ENCODE measurements at places on chromosomes 1 and 21.

DNA sequence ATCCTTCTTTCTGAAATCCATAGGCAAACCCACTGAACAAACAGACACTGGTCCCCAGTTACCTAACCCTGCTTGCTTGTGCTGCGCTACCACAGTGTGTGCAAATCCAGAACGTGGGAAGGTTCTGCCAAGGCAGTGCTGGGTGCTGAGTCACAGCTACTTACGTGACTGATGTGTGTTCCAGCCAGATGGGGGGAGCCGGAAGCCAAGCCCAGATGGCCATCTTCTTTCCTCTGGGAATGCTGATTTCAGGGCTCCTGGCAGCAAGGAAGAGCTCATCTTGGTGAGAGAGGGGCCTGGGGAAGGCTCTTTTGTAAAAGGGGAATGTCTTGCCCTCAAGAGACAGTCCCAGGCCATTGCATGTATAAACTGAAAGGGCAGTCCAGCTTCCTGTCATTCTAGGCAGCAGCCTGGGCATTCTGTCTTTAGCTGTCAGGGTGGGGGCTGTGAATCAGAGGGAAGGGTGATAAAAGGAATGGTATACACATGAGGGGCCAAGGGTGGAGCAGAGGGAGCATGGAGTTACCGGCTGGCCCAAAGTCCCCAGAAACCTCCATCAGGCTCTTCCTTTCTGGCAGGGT is 54.1 kb downstream of the CD46 start:
- DNase-seq = no peak

DNA sequence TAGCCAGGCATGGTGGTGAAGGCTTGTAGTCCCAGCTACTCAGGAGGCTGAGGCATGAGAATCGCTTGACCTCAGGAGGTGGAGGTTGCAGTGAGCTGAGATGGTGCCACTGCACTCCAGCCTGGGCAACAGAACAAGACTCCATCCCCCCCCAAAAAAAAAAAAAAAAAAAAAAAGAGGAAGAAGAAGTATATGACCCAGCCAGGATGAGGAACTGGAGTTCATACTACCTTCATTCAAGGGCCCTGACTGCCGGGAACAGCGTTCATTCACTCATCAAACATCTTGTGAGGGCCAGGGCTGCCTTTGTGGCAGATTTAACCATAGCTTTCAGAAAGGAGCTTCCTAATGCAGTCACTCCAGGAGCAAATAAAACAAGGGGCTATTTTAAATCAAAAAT is 127.6 kb downstream of the MRPS6 start:
- DNase-seq = no peak

GRCh38 chr1:180281490-180281889 is 51.4 kb downstream of the LHX4 start:
- no peak for DNase-seq

DNA sequence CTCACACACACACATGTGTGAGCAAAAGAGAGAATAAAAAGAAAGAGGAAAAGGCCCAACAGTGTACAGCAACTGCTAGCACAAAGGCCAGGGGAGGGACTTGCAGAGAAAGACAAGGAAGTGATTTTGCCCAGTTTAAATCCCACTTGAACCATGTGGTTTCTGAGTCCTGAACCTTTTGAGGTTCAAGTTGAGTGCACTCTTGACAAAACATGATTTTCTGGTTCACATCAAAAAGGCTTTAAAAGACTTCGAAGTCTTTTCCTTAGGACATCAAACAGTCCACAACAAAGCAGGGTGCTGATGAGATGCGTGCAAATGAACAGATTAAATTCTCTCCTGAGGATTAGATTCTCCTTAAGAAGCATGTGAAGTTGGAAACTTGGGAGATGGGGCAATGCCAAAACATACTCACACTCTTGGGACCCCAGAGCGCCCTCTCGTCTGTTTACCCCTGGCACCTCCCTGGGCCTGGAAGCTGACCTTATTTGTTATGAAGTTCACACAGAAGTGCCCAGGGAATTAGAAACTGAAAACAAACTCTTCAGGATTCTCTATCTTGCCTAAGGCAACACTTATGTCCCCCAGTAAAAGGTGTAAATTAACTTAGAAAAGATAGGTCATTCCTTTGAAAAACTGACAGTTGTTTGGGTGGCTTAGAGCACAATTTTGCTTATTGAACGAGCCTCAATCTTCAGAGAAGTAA is 31.5 kb downstream of the RNF220 start:
- DNase-seq = no peak

- DNase-seq = no peak
Observed at GRCh38 chr1:4275083-4275482, 375.0 kb upstream of the C1orf174 start.

- no peak for DNase-seq
Observed at GRCh38 chr1:217674028-217674729, 43.0 kb downstream of the SPATA17 start.

GRCh38 chr1:243580072-243580471 is 270.0 kb downstream of the AKT3 start:
- no peak for DNase-seq

DNA sequence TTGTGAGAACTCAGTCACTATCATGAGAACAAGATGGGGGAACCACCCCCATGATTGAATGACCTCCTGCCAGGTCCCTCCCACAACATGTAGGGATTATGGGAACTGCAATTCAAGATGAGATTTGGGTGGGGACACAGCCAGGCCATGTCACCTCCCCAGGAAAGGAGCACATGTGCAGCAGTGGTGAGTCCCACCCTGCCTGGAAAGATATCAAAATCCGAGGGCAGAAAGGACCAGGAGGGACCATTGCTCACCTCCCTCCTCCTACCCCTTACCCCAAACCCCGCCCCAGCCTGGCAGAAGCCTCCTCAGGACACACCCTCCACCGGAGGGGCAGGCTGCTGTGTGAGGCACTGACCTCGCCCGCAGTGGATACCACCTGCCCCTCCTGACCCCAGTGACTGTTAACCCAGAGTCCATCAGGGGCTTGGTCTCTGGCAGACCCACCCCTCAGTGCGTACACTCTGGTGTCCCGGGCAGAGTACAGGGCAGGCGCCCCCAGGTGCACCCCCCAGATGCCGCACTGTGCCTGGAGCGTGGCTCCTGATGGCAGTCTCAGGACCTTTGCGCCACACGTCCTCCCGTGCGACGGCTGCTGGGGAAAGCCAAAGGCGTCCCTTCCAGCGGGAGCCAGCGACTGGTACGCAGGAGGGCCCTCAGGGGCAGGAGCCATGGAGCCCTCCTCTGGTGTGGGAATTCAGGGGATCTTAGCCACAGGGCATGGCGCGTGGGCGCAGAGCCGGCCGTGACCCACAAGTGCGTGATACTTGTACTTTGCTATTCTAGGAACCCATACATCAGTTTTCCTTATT is 20.9 kb downstream of the PDXK start:
- DNase-seq = no peak

GRCh38 chr1:197675583-197676208 is 99.6 kb downstream of the DENND1B start:
- no peak for DNase-seq

GRCh38 chr1:87880764-87881163 is 552.1 kb downstream of the LMO4 start:
- no peak for DNase-seq

- DNase-seq = no peak
Observed at GRCh38 chr1:4710592-4711415, 56.4 kb downstream of the AJAP1 start.

GRCh38 chr1:31690921-31691320 is 12.9 kb downstream of the COL16A1 start:
- DNase-seq = no peak

GRCh38 chr1:56331892-56332567 is 247.3 kb downstream of the PLPP3 start:
- DNase-seq = no peak

DNA sequence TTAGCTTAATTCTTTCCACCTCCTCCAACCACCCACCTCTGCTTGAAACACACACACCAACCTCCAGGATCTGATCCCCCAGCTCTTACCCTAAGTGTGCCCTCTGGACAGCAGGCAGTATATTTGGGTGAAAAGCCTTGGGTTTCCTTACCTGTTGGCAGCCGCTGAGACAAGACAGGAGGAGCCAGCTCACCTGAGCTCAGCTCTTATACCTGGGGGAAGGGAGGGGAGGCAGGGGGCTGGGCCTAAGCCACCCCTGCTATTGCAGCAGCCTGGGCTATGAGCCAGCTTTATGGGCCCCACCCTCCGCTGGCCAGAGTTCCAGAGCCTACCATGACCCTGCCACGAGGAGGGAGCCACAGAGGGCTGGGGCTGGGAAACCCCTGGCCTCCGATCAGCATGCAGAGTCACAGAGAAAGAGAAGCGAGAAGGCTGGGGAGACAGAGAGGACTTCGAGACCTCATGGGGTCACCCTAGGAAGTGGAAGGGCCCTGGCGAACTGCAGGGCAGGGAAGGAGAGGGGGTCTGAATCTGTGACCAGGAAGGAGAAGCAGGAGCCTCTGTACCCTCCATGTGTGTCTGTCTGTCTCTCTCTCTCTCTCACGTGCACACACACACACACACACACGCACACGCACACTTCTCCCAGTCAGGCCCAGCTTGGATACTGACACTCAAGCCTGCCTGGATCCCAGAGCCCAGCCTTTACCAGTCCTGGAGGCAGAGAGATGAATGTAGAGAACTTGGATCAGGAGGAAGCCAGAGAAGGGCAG is at the start of gene S100A14:
TSS of gene S100A14 (minus strand) at position 182 of the 773 bp plus-strand sequence. CDS start 467 bp downstream, outside the sequence.
- DNase-seq = no peak

DNA sequence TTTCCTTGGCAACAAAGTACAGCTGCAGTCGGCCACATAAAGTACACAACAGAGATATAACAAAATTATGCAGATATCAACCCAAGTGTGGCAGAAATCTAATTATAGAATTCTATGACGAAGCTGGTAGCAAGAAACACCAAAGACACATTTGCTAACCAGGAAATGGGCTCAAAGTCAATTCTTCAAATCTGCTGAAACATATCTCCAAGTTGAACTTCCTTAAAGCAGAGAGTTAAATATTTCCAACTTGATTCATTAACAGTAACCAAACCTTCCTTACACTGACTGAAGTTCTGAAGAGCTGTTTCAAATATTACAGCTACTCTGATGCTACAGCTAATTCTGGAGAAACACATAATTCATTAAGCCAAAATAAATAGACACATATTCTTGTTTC is 67.6 kb upstream of the SDC3 start:
- no peak for DNase-seq

- DNase-seq = no peak
Observed at GRCh38 chr1:45123358-45123757, 83.0 kb downstream of the ZSWIM5 start.

DNA sequence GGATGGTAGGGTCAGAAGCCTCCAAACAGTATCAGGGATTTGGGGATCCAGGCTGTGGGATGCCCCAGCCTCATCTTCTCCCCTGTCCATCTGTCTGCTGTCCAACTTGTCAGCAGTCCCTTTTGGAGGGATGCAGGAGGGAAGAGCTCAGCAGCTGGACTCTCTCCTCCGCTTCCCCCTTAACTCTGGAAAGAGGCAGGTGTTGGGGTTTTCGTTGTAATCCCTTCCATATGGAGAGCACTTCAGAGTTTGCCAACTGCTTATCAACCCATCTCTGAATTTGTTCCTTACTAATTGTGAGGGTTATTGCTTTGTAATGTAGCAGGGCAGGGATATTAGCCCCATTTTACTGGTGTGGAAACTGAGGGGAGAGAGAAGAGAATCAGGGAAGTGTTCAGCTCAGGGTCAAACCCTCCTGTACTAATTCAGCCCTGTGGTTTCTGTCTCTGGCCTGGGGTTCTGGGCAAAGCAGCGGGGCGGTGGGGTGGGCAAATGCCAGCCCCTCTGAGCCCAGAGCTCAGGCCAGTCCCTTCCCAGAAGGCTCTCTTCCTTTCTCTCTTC is 3.2 kb downstream of the CITED4 start:
- DNase-seq = no peak

DNA sequence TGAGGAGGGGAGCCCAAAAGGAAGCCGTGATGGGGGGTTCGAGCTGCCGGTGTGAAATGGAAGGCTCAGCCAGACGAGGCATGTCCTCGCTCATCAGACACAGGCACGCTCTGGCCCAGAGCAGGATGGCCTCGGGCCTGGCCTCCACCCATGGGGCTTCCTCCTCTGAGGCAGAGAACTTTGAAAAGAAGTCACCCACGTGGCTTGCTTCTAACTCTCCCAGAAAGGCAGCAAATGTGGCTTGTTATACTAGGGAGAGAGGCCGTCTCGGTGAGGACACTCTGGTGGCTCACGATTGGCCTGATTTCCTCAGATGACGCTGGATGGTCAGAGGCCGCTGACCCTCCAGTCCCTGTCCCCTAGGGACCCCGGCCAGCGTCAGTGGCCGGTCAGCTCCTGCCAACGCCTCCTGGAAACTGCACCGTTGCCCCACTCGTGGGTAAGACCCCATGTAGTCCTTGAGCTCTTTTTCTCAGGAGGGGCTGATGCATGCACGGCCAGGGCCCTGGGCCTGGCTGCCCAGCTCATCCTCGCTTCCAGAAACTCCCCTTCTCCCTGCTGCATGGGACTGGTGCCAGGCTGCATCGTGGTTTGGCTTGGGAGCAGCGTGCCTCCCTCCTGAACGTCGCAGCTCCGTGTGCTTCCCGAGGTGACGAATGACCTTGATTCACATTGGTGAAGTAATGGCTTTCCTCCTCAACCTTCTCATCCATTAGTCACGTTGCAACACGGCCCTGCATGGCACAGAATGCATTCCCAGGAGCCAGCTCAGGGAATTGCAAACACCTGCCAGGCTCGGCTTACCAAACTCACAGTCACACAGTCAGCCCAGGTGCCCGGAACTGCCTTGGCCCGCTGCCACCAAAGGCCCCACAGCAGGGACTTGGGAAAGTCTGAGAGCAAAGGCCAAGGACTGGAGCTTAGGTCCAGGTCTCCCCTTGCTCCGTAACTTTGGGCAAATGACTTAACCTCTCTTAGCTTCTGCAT is 58.8 kb downstream of the TOMM20 start:
- DNase-seq = no peak

DNA sequence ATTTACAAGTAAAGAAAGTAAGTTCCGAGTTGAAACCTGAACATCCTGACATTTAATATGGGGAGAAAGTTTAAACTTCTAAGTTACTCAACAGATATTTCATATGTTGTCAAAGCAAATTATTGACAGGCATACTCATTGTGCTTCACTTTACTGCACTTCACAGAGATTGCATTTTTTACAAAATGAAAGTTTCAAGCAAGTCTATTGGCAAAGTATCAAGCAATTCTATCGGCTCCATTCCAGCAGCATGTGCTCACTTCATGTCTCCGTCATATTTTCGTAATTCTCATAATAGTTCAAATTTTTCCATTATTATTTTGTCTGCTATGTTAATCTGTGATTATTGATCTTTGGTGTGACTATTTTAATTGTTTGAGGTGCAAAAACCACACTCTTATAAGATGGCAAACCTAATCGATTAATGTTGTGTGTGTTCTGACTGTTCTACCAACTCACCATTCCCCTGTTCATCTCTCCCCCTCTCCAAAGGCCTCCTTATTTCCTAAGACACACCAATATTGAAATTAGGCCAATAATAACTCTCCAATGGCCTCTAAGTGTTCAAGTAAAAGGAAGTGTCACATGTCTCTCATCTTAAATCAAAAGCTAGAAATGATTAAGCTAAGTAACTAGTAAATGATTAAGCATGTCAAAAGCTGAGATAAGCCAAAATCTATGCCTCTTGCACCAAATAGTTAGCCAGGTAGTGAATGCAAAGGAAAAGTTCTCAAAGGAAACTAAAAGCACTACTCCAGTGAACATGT is 68.2 kb upstream of the BCL9 start:
- DNase-seq = no peak
